ENCODE measurements at places on chromosomes 16 and 17. TPM values are rescaled to one million over a fixed set of nuclear protein-coding genes. Genes with fewer than 3 reads are reported as not detected.

- H3K4me1 ChIP-seq: no peaks in the 10 kb centered on the region
- no peaks in the 10 kb centered on the region for H3K27me3 ChIP-seq
- no peak overlapping the region for H3K4me3 ChIP-seq
- H3K27ac ChIP-seq: no peak overlapping the region
- no peaks in the 10 kb centered on the region for H3K36me3 ChIP-seq
These were observed 9.4 kb downstream of the KRT33A start for GRCh38 chr17:41340934-41341861.

The DRG2 gene
- 10.9 TPM for total RNA-seq

- H3K4me3 ChIP-seq: no peak overlapping the region
- DNase-seq: no peak
- H3K27ac ChIP-seq: no peak overlapping the region
- H3K27me3 ChIP-seq: no peaks in the 10 kb centered on the region
- no peaks in the 10 kb centered on the region for H3K4me1 ChIP-seq
These were observed 87.3 kb upstream of the IRX5 start for GRCh38 chr16:54843424-54843750.

GRCh38 chr17:11954936-11955335 lies 42.3 kb downstream of the ZNF18 start:
- DNase-seq: no peak
- no peak overlapping the region for H3K27ac ChIP-seq
- no peak overlapping the region for H3K4me3 ChIP-seq
- no peaks in the 10 kb centered on the region for H3K27me3 ChIP-seq

DNA sequence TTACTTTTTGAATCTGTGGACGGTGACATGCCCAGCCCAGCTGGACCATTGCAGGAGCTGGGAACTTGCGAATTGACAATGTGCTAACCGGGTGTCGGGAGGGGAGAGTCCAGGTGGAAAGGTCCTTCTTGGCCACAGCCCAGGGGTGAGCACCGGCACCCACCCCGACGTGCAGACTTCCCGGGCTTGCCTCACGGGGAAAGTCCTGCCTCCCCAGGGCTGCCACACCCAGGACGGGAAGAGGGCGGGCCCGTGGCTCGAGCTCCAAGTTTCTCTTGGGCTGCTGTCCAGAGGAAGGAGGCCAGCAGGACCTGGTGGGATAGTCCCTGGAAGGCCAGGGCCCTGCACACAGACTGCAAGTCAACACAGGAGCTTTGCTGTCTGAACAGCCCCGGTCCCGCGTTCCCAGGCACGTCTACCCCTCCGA lies 17.7 kb downstream of the CARD14 start:
- no peaks in the 10 kb centered on the region for H3K36me3 ChIP-seq
- no peaks in the 10 kb centered on the region for H3K4me1 ChIP-seq
- no peak overlapping the region for H3K27ac ChIP-seq

The SLC5A10 gene
- 0.17 TPM for total RNA-seq

DNA sequence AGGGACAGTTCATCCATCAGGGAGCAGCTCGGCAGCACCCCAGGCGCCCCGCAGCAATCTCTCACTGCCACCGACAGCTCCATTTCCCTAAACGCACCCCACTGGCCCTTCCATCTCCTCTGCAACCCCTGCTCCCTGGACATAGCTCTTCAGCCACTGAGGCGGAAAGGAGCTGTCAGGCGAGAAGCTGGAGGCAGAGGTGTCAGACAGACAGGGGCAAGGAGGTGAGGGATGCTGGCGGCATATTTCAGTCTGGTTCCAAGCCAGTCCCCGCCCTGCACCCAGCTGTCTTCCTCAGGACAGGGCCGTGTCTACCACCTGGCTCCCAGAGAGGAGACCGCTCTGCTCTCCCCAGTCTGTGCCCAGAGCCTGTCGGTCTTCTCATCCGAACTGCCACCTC lies 9.7 kb downstream of the ACLY start:
- peaks cover 13% of the 10 kb centered on the region for H3K4me1 ChIP-seq
- no peak overlapping the region for H3K4me3 ChIP-seq
- DNase-seq: no peak
- no peaks in the 10 kb centered on the region for H3K27me3 ChIP-seq

GRCh38 chr16:87048730-87049115 lies 268.5 kb downstream of the C16orf95 start:
- no peaks in the 10 kb centered on the region for H3K27me3 ChIP-seq
- H3K4me1 ChIP-seq: no peaks in the 10 kb centered on the region
- no peak overlapping the region for H3K4me3 ChIP-seq
- no peak overlapping the region for H3K27ac ChIP-seq
- DNase-seq: no peak

DNA sequence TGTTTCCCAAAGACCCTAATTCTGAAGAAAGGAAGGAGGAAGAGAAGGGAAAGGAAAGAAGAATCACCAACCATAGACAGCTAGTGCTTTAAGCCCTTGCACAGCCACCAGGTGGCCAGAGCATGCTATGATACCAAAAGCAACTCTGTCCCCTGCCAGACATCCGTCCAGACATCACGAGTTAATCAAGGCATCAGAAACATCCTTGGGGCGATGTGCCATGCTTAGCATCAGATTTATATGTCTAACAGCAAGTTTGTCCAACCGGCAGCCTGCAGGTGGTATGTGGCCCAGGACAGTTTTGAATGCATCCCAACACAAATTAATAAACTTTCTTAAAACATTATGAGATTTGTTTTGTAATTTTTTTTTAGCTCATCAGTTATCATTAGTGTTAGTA lies 2.9 kb upstream of the CRYBA1 start:
- no peaks in the 10 kb centered on the region for H3K36me3 ChIP-seq
- no peaks in the 10 kb centered on the region for H3K27me3 ChIP-seq
- no peak overlapping the region for H3K27ac ChIP-seq
- no peaks in the 10 kb centered on the region for H3K4me1 ChIP-seq
- H3K4me3 ChIP-seq: no peak overlapping the region

DNA sequence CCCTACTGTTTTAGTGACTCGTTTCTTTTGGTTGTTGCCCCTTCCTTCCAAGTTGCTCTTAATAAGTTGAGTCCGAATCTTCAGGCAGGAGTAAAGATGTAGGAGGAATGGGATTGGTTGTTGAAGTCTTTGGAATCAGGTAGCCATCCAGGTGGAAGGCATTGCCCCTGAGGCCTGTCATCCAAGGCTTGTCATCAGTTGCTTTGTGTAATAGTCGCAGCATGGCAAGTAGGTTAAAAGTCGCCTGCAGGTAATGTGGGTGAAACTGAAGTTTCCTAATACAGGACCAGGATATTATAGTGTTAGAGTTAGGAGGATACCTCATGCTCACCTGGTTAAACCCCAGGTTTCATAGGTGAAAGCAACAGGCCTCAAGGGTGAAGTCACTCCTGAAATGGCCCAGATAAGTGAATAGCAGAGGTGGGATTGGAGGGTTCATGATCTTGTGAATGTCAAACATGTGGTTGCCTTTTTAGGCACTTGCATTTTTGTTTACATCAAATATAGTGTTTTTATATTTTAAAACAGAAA lies 934 bp downstream of the PCTP start:
- no peak for DNase-seq
- H3K4me3 ChIP-seq: peak overlapping the region; percentile 88
- peaks cover 2% of the 10 kb centered on the region for H3K36me3 ChIP-seq
- H3K27me3 ChIP-seq: no peaks in the 10 kb centered on the region

GRCh38 chr17:78645421-78646295 lies 68.5 kb upstream of the DNAH17 start:
- peak; percentile 47 for DNase-seq
- H3K36me3 ChIP-seq: no peaks in the 10 kb centered on the region
- no peak overlapping the region for H3K4me3 ChIP-seq
- no peaks in the 10 kb centered on the region for H3K27me3 ChIP-seq
- H3K4me1 ChIP-seq: no peaks in the 10 kb centered on the region

DNA sequence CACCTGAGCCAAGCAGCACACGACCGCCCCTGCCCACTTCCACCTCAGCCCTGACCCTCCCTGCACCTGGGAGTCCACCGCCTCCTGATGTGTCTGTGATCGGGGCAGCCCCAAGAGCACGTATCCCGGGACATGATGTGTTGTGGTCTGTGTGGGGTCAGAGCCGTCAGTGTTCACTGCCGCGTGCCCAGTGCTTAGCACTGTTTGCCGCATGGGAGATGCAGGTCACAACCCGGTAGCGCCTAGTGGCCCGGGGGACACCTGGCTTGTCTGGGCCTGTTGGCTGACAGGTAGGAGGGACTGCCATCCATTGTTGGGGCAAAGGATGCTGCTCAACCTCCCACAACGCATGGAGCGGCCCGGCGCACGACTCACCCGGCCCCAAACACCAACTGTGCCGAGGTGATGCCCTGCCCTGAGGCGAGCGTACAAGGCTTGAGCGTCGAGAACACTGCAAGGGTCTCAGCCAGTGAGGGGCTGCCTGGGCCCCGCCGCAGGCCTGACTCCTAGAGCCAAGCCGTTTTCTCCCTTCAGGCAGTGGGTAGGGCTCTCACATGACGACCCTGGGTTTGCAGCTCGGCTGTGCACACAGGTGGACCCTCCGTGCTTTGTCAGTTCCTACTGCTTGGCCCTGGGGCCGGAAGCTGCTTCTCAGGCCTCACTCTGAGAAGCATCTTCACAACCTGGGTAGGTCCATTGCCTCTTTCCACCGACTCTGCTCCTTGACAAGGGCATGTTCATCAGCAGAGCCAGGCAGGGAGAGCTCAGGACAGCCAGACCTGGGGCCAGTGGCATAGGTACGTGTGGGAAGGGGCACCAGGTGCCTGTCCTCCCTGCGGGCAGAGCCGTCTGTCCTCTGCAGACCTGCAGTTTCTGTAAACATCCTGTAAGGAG lies 5.9 kb upstream of the C16orf95 start:
- DNase-seq: no peak
- no peaks in the 10 kb centered on the region for H3K27me3 ChIP-seq
- peaks cover 2% of the 10 kb centered on the region for H3K36me3 ChIP-seq
- no peak overlapping the region for H3K27ac ChIP-seq
- H3K4me1 ChIP-seq: peaks cover 10% of the 10 kb centered on the region

DNA sequence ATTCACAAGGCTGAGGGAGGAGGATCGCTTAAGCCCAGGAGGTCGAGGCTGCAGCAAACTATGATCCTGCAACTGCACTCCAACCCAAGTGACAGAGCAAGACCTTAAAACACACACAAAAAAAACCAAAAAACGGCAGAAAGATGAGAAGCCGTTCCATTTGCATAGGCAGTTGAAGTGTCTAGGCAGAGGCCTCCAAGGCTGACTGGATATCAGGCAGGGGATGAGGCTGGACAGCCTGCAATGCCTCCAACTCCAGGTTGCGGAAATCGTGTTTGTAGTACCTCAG lies 2.0 kb upstream of the FBXL19 start:
- DNase-seq: no peak
- peaks cover 9% of the 10 kb centered on the region for H3K4me1 ChIP-seq
- peak overlapping the region; percentile 63 for H3K27ac ChIP-seq

The AOC3 gene
- total RNA-seq: 2.4 TPM

GRCh38 chr16:51416926-51417325 lies 265.9 kb upstream of the SALL1 start:
- no peak overlapping the region for H3K4me3 ChIP-seq
- H3K27me3 ChIP-seq: no peaks in the 10 kb centered on the region
- no peak for DNase-seq

GRCh38 chr17:57724026-57724728 lies 20.9 kb downstream of the CCDC182 start:
- DNase-seq: no peak
- H3K4me1 ChIP-seq: no peaks in the 10 kb centered on the region
- H3K27ac ChIP-seq: no peak overlapping the region
- no peaks in the 10 kb centered on the region for H3K27me3 ChIP-seq
- H3K36me3 ChIP-seq: no peaks in the 10 kb centered on the region

GRCh38 chr17:66928949-66929348 lies 35.6 kb upstream of the CACNG4 start:
- H3K27ac ChIP-seq: no peak overlapping the region
- no peaks in the 10 kb centered on the region for H3K4me1 ChIP-seq
- H3K4me3 ChIP-seq: no peak overlapping the region
- H3K36me3 ChIP-seq: no peaks in the 10 kb centered on the region
- no peaks in the 10 kb centered on the region for H3K27me3 ChIP-seq
- DNase-seq: no peak

DNA sequence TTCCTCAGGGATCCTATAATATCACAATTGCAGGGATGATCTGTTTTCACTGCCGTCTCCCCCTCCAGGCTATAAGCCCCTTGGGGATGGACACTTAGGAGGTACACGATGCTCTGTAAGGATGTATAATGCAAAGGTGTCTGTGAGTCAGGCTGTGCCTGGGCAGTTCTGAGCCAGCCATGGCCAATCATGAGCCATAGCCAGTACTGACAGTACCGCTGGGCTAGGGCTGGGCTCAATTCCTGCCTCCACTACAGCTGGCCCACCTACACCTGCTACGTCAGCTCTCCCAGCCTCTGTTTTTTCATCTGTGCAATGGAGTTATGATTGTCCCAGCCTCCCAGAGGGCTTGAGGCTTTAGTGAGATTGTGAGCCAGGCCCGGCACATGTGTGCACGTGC lies 2.8 kb upstream of the WNT9B start:
- no peak overlapping the region for H3K4me3 ChIP-seq
- no peaks in the 10 kb centered on the region for H3K36me3 ChIP-seq
- no peak overlapping the region for H3K27ac ChIP-seq
- H3K27me3 ChIP-seq: no peaks in the 10 kb centered on the region
- no peaks in the 10 kb centered on the region for H3K4me1 ChIP-seq
- no peak for DNase-seq

DNA sequence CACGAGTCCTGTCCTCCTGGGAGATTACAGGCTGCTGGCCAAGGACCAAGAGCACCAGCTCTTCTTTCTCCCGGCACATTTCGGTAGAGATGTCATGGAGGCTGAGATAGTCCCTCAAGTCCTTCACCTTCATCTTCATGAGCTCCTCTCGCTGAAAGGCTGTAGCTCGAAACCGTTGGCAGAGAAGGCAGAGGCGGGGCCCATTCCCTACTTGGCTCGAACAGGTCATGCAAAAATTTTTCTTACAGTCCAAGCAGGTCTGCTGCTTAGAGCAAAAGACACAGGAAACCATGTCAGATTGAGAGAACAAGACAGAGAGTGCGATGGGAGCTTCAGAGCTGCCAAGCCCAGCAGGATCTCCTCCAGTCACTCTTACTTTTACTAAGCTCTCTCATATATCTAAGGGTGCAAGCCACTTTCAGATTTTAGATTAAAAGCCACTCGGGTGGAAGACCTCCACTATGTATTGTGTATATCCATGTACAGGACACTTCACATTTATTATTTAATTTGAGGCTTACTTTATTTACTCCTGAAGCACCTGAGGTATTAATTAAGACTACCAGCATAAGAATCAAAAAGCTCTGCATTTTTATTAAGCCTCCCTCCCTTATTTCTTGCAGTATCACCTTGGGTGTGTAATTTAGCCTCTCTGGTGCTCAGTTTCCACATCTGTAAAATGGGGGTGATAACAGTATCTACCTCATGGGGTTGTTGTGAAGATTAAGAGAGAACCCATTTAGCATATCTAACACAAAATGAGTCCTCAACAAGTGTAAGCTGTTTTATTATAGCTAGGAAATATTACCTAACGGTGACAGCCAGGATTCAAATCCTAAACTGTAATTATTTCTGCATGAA lies 41.4 kb downstream of the LIG3 start:
- H3K4me1 ChIP-seq: peaks cover 6% of the 10 kb centered on the region
- no peak for DNase-seq
- H3K36me3 ChIP-seq: peaks cover 19% of the 10 kb centered on the region
- H3K4me3 ChIP-seq: no peak overlapping the region
- no peaks in the 10 kb centered on the region for H3K27me3 ChIP-seq
